ENCODE measurements at places on chromosomes 1 and 21.

DNA sequence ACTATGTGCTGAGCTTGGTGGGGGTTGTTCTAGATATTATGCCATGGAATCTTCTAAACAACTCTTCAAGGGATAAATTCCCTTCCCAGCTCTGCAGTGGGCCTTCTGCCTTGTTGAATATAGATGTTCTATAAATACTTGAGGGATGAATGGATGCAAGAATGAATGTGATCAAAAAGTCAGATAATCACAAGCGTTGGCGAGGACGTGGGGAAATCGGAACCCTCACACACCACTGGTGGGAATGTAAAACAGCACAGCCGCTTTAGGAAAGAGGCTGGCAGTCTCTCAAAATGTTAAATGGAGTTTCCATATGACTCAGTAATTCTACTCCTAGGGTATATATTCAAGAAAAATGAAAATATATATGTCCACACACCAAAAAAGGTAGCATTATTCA is 19.0 kb downstream of the SDC3 start:
- no peak for DNase-seq

- no peak for DNase-seq
Measured at GRCh38 chr21:43981871-43982210, 30.3 kb upstream of the TRAPPC10 start.

GRCh38 chr21:42265231-42265812 is 46.4 kb downstream of the ABCG1 start:
- peak; percentile 19 for DNase-seq

DNA sequence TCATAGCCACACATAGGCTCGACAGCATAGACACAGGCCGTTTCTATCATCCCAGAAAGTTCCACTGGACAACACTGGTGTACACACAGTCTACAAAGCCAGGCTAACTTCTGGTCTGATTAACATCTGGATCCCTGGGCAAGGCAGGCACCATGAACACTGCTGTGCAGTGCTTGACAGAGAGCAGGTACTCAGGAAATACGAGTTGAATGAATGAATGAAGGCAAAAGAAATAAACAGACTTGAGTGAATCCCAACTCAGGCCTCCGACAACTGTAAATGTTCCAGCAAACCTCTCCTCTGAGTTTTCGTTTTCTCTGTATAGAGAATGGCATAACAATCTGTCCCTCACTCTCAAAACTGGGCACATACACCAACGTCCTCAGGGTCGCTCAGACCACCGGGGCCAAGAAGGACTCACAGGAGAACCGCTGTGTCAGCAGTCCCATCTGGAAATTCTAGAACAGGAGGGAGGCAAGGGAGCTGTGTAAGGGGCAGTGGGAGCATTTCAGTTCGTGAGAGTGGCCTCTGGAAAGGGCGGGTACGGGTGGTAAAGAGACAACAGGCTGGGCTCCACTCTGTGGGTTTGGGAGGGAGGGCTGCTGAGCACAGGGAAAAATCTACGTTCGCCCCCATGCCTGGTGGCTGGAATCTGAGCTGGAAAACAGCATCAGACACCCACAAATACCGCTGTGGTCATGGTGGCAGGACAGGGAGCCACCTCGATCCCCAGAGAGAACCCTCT is 15.1 kb upstream of the ECE1 start:
- no peak for DNase-seq

- DNase-seq = peak; percentile 73
Measured at GRCh38 chr1:81869307-81869706, 68.6 kb downstream of the ADGRL2 start.

GRCh38 chr1:98028800-98029199 is 108.0 kb upstream of the DPYD start:
- DNase-seq = no peak

GRCh38 chr1:224343679-224344078 is 13.0 kb upstream of the CNIH4 start:
- DNase-seq = no peak

- DNase-seq = no peak
Measured at GRCh38 chr1:62358665-62359373, 39.6 kb upstream of the KANK4 start.

DNA sequence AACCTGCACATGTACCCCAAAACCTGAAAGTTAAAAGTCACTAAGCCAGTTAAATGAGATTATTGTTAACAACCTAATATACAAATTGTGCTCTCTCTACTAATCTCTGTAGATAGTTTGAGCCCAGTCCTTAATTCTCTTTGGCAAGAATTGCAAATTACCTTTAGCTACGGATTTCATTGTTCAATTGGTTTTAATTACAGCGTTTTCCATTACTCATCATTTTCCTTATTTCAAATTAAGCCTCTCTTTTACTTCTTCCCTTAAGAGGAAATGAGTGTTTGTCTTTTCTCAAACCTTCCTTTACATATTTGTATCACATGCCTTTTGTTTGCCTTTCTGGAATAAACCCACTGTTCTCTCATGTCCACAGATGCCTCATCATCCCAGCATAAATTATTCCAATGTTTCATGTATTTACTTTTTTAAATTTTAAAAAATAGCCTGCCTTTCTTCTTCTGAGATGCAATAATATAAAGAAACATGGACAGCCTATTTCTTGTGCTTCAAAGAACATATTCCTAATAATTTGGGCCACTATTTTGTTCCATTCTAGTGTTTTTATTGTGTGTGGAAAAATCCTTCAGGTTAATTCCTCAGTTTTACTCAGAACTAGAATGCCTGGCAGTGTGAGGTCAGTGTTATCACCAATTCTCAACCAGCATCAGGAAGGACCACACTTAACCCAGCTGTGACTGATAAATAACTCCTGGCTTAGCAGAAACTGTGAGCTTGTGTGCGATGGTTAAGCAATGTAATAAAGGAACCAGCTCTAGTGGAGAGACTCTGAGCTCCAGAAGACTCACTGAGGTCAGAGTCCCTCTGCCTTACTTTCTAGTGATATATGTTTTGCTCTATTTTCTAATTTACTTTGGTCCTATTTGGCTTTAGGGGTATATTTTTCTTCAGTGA is 600.5 kb downstream of the LTN1 start:
- DNase-seq = no peak

- DNase-seq = no peak
Measured at GRCh38 chr1:67393737-67394136, 36.5 kb downstream of the SERBP1 start.

GRCh38 chr1:46180082-46180616 is 3.9 kb upstream of the P3R3URF start:
- DNase-seq = peak; percentile 64

DNA sequence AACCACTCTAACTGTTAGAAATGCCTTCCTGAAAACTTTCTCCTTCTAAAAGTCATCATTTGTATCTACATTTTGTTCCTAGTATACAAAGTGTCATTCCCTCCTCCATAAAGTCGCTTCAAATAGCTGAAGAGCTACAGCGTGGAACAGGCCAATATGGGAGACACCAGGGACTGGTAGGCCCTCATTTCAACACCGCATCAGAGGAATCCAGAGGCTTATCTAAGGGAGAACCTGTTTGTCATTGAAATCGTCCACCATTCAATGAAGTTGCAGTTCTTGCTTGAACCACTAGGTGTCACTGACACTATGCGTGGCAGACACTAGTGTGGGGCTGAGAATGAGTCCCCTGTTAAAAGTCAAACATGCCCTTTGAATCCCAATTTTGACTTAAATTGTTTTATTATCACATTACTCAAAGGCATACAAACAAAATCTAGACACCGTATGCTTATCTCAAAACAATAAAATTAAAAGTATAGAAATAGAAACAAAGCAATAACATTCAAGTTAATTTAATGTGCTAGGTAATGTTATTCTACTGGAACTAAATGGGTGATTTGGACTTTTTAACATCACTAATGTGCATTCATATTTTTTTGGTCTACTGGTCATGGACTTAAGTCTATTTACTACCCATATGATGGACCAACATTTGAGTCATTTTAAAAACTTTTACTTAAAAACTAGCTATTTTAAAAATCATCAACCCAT is 182.3 kb downstream of the FCRL5 start:
- peak; percentile 88 for DNase-seq

GRCh38 chr21:37764691-37765090 is 151.6 kb downstream of the KCNJ6 start:
- DNase-seq = no peak

- DNase-seq = no peak
Measured at GRCh38 chr1:93698329-93699048, 16.9 kb upstream of the BCAR3 start.

- peak; percentile 72 for DNase-seq
Measured at GRCh38 chr1:3821447-3821846, 25.1 kb upstream of the LRRC47 start.

GRCh38 chr1:78601068-78601467 is 19.2 kb upstream of the IFI44L start:
- DNase-seq = no peak

DNA sequence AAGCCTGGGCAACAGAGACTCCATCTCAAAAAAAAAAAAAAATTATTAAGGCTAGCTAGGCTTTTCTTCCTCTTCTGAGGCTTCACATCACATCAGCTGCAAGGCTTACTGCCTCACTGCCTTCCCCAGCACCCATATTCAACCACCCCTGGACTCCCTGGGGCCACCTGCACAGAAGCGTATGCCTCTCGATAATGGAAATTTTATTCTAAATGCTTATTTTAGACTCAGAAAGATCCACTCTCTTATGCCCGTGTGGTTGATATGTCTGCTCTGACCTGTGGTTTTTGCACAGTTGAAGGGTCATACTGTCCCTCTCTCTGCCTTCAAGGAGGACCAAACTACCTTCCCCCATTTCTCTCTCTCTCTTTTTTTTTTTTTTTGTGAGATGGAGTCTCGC is 1.5 kb upstream of the FCRLA start:
- DNase-seq = no peak

- DNase-seq = no peak
Measured at GRCh38 chr1:8025671-8026144, 401 bp downstream of the ERRFI1 start.

DNA sequence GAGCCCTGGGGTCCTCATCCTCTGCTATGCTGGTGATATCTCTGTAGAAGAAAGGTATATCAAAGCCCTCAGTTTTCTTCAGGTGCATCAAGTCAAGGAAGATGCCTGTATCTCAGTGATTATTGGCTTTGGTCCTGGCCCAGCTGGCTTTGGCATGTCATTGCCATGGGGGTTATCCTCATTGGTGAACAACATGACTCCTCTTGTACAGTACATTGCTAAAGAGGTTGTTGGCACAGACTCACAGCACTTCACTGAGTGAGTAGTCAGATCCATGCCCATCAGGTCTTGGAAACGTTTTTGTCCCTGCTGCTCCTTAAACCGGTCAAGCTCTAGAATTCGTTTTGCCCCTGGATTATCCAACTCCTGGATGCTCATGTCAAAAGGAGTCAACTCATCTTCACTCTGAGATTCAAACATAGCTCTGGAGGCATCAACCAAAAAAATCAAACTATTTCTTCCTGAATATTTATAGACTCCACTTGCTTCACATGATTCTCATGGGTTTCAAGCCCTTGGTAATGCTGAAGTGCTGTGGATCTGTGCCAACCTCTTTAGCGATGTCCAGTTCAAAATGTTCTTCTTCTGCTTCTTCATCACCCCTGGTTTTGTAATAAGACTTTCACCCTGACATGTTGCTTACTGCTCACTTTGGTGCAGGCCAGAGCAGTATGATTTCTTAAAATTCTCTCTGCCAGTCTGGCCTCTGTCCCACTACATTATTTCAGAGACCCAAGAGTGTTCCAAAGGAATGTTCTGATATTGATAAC is 43.0 kb upstream of the RAB3GAP2 start:
- DNase-seq = no peak

- DNase-seq = no peak
Measured at GRCh38 chr1:245645894-245646293, 491.1 kb downstream of the KIF26B start.
